ENCODE measurements at places on chromosomes 11 and 22. TPM values are rescaled to one million over a fixed set of nuclear protein-coding genes. Genes with fewer than 3 reads are reported as not detected.

Gene PDE2A
- 0.18 TPM for total RNA-seq

Gene ISX
- total RNA-seq = not detected

Gene RTN4R
- total RNA-seq = 0.28 TPM

Gene ACCSL
- under 0.01 TPM for total RNA-seq

Gene EMSY
- total RNA-seq = 9.4 TPM

Gene APOBEC3F
- 5.5 TPM for total RNA-seq

Gene DDI1
- total RNA-seq = under 0.01 TPM

Gene APOL1
- total RNA-seq = 44.3 TPM

Gene C11orf16
- not detected for total RNA-seq

Gene IGLL5
- not detected for total RNA-seq

Gene SMTNL1
- total RNA-seq = not detected

Gene ADM2
- total RNA-seq = 2.4 TPM

Gene ARFIP2
- total RNA-seq = 59.4 TPM

Gene KRTAP5-10
- not detected for total RNA-seq

Gene ACR
- not detected for total RNA-seq

Gene DSCAML1
- total RNA-seq = not detected

Gene CLDN5
- total RNA-seq = 0.28 TPM

Gene GLYAT
- not detected for total RNA-seq

Gene PNPLA5
- not detected for total RNA-seq

Gene RASL10A
- total RNA-seq = not detected

Gene TMPRSS6
- not detected for total RNA-seq

Data from smooth muscle cell of bladder (primary cell).